ENCODE measurements at places on chromosomes 13 and 19.

- no peak for DNase-seq
Measured at GRCh38 chr13:114079601-114080536, 52.6 kb downstream of the RASA3 start.

- no peak for DNase-seq
Measured at GRCh38 chr19:57389194-57389729, 392 bp upstream of the ZNF548 start.

DNA sequence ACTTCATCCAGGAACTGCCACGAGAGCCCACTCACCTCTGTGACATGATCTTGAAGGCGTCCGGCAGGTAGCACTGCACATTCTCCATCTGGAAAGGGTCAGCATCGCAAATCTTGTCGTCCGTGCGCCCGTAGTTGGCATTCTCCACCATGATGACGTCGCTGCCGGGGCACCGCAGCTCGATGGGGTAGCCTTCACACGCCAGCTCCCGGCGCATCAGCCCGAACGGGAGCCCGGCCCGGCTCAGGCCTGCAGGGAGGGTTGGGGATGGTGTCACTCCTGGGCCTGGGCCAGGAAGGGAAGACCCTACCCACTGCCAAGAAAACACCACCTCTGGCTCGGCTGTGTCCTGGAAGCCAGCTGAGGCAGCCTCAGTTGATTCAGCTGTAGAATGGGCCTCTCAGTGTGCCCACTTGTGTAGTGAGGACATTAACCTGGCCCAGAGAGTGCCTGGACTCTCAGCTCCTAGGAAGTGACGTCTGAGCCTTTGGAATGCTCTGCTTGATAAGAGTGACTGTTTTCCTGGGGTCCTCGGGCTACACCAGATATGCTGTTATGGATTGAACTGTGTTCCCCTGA is 28.4 kb downstream of the ADGRL1 start:
- no peak for DNase-seq

- no peak for DNase-seq
Measured at GRCh38 chr19:275958-276646, 15.1 kb downstream of the PLPP2 start.

DNA sequence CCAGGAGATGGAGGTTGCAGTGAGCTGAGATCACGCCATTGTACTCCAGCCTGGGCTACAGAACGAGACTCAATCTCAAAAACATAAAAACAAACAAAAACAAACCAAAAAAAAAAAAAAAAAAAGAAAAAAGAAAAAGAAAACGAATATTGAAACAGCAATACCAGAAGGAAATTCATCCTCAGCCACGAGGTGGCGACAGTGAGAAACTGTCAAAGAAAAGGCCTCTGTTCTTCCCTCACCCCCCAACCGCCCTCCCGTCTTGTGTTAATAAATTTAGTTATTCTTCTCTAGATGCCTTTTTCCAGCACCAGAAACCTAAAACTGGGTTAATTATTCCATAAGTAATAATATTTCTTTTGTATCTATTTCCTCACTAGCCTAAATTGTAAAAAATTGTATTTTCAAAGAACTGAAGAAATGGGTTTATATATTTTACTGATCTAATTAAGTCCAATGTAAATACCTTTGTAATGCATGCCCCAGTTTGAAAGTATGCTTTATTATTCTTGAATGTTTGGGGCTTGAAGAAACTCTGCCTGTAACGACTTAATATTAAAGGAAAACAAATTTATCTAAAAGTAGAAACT is 38.6 kb downstream of the LIG4 start:
- peak; percentile 60 for DNase-seq

DNA sequence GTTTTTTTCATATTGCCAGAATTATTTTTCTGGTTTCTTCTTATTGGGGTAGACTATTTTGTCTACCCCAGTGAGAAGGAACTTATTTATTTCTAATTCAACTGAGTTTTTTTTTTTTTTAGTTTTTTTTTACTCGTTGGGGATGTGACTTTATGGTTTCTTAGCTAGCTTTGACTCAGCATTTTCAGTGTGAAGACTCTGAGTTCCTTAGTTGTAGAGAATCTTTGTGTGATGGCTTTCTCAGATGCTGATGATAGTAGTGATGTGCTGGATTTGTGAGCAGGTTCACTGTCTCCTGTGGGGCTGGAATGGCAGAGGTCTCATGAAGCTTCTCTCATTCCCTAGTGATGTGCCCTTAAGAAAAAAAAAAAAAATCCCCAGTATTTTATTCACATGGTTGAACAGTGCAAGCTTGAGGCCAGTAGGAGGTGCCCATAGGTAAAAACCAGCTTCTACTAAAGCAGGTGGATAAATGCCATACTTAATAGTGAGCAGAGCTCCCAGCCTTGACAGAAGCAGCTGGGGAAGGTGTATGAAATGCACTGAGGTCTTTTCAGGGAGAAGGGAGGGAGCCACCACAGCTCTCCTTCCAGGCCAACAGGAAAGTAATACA is 106.2 kb upstream of the KLF5 start:
- no peak for DNase-seq

DNA sequence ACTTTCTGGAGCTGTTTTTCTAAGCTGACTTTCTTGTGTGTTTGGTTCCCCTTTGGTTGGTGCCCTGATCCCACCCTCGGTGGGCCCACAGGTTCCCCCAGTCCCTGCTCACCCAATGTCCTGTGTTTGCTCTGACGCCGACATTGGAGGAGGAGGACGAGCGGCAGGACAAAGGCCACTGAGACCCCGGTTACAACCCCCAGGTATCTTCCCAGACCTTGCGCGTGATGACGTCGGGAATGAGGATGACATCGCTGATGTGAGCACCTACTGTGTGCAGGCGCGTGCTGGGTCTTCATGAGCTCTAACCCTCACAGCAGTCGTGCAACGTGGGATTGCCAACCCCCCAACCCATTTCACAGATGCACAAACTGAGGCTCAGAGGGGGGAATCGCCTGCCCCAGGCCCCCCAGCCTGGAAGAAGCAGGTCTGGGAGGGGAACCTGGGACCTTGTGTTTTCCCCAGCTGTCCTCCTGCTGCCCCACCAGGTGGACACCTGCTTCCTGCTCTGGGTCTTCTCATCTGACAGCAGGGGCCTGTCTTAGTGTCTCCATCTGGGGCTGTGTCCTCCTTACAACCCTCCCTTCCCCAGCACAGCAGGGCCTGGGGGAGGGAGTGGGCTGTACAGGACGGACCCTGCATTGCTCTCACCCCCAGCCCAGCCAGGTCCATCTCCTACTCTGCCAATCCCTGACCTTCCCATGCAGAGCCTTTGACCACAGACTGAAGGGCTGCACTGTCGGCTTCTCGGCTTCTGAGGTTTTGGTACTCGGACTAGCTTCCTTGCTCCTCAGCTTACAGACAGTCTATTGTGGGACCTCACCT is 4.7 kb upstream of the LILRA6 start:
- no peak for DNase-seq

GRCh38 chr19:18433015-18433691 is 4.8 kb downstream of the ISYNA1 start:
- DNase-seq, result peak; percentile 81

DNA sequence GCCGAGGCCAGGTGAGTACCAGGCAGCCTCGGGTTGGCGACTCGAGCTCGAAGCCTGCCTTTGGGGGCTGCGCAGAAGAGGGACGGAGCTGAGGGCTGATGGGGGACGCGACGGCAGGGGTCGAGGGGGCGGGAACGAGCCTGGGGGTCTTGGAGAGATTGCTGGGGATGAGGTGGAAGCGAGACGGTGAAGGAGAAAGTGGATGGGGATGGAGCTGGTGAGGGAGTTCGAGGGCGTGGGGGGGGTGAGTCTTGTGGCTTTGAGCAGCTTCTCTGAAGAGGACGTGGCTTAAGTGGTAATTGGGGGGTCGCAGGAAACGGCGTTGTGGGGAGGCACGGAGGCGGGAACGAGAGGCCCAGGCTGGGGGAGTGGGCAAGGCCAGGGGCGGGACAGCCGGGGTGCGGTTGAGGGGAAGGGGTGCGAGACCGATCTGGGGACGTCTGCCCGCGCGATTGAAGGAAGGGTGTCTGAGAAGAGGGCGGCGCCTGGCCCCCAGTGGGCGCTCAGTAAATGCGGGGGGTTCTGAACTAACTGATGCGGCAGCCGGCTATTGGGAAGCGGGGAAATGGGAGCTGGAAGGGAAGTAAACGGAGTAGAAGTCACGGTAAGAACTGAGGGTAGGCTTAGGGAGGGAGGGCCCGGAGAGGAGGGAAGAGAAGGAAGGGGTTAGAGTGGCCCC is 426 bp downstream of the MYO9B start:
- peak; percentile 29 for DNase-seq

DNA sequence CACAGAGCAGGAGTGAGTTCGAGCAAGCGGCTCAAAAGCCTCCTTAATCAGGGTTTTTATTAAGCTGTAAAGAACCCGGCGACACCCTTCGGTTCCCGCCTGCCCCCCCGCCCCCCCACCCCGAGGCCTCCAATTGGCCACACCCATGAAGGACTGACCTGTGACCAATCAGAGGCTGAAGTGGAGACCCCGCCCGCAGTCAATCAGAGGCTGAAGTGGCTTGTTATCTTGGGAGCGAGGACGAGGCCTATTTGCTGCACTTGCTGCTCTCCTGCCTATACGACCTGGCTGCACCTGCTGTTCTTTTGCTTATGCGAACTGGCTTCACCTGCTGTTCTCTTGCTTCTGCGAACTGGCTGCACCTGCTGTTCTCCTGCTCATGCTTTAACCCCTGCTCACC is 844.9 kb downstream of the OLFM4 start:
- DNase-seq, result no peak

- no peak for DNase-seq
Measured at GRCh38 chr19:43318796-43319314, 34.6 kb upstream of the CD177 start.

DNA sequence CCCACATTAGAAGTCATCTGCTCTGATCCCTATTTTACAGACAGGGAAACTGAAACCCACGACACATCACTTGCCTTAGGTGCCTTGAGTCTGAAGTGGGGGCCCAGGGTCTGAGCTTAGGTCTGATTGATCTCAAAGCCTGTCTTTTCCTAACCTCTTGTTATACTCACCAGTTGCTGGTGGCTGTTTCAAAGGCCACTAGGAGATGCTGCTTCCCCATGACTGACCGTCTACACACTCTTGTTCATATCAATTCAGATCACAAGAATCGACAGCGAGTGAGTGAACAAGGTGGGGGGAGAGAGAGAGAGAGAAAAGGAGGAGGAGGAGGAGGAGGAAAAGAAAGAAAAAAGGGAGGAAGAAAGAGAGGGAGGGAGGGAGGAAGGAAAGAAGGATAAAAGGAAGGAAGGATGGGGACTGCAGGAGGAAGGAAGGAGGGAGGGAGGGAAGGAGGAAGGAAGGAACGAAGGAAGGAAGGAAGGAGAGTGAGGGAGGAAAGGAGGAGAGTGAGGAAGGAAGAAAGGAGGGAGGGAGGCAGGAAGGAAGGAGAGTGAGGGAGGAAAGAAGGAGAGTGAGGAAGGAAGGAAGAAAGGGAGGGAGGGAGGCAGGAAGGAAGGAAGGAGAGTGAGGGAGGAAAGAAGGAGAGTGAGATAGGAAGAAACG is 3.3 kb downstream of the OR10H1 start:
- DNase-seq, result no peak
